ENCODE measurements at places on chromosomes 1 and 21. TPM values are rescaled to one million over a fixed set of nuclear protein-coding genes. Genes with fewer than 3 reads are reported as not detected.
A peak's percentile ranks its signal among the peaks of the same experiment; 100 is the strongest.

GRCh38 chr1:1173793-1174415 is at the start of gene TTLL10:
Gene TTLL10 (plus strand): TSS chr1:1173880. CDS start chr1:1179216, 5,336 bp downstream.
- no peak within 1 kb of the TSS for H3K4me3 ChIP-seq
- H3K27ac ChIP-seq: no peak within 1 kb of the TSS
- no peaks in the 10 kb centered on the region for H3K27me3 ChIP-seq
- peak; percentile 44 for DNase-seq
- no peaks in the 10 kb centered on the region for H3K4me1 ChIP-seq
- no peaks in the 10 kb centered on the region for H3K36me3 ChIP-seq

APOBEC4 gene
- not detected for total RNA-seq

- no peak overlapping the region for H3K4me3 ChIP-seq
- no peak overlapping the region for H3K27ac ChIP-seq
- H3K27me3 ChIP-seq: no peaks in the 10 kb centered on the region
- no peaks in the 10 kb centered on the region for H3K4me1 ChIP-seq
- H3K36me3 ChIP-seq: no peaks in the 10 kb centered on the region
These were observed 821 bp downstream of the MASP2 start for GRCh38 chr1:11046270-11046566.

DNA sequence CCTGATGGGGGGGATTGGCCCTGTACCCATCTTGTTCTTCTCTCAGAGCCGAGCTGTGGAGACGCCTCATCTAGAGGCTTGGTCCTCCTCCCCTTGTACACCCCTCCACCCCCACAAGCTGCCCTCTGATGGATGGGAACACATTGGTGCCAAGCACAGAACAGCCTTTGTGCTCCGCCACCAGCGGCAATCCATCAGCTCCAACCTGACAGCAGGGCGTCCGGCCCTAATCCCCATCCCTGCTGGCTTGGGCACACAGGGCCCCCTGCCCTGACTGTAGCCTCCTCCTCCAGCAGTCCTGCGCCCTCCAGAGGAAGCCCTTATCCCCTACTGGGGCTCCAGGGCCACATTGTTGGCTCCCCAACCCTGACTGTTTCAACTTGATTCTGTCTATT is 3.8 kb upstream of the MYOG start:
- DNase-seq: no peak
- no peaks in the 10 kb centered on the region for H3K27me3 ChIP-seq
- H3K36me3 ChIP-seq: no peaks in the 10 kb centered on the region

GRCh38 chr1:168636200-168636599 is 59.8 kb downstream of the XCL1 start:
- DNase-seq: no peak
- H3K27ac ChIP-seq: no peak overlapping the region
- H3K4me1 ChIP-seq: no peaks in the 10 kb centered on the region
- no peaks in the 10 kb centered on the region for H3K36me3 ChIP-seq
- H3K27me3 ChIP-seq: no peaks in the 10 kb centered on the region

PRDM16 gene
- total RNA-seq: 80.7 TPM

ZSWIM5 gene
- total RNA-seq: 2.1 TPM

NR1I3 gene
- total RNA-seq: not detected

DNA sequence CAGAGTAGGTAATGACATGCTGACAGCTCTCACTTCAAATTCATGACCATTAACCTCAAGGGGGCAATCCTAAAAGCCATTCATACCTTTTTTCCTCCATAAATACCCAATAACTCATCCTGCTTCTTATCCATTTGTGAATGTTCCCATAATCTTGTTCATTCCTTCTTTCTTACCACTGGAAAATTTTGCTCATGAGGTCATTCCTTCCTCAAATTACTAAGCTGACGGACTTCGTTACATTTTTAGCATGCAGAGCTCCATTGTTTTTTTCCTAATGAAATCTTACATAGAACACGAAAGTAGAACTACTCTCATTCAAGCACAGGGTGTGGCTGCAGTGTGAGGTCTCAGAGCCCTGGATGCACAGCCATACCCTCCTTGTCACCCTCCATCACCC is 276.5 kb upstream of the DPYD start:
- no peaks in the 10 kb centered on the region for H3K36me3 ChIP-seq
- H3K4me3 ChIP-seq: no peak overlapping the region
- DNase-seq: no peak
- no peak overlapping the region for H3K27ac ChIP-seq
- H3K27me3 ChIP-seq: no peaks in the 10 kb centered on the region

F13B gene
- total RNA-seq: not detected

TMPRSS15 gene
- total RNA-seq: not detected

DNA sequence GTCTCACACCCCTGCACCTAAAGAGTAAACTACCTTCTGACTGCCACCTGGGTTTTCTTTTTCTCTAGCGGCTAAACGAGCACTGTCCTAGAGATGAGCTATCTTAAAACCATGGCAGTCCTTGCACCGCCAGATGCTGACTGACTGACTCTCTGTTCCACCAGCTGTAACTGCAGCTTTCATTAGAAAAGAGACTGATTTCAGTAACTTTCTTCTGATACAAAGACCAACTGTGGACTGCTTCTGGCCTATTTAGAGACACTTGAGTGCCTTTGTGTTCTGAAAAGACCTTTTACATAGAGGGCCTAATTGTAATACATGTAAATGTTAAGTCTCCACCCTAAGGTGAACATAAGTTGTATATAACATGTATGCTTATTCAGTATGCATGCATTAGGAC is 152.5 kb downstream of the DISC1 start:
- DNase-seq: no peak
- no peaks in the 10 kb centered on the region for H3K27me3 ChIP-seq
- H3K36me3 ChIP-seq: no peaks in the 10 kb centered on the region
- H3K4me3 ChIP-seq: no peak overlapping the region
- no peaks in the 10 kb centered on the region for H3K4me1 ChIP-seq
- no peak overlapping the region for H3K27ac ChIP-seq

GRCh38 chr1:218080863-218081262 is 204.2 kb upstream of the RRP15 start:
- no peaks in the 10 kb centered on the region for H3K36me3 ChIP-seq
- no peak overlapping the region for H3K27ac ChIP-seq
- H3K4me3 ChIP-seq: no peak overlapping the region
- no peaks in the 10 kb centered on the region for H3K27me3 ChIP-seq
- DNase-seq: no peak
- H3K4me1 ChIP-seq: no peaks in the 10 kb centered on the region

GRCh38 chr1:41765152-41765551 is 153.6 kb downstream of the HIVEP3 start:
- H3K36me3 ChIP-seq: no peaks in the 10 kb centered on the region
- no peaks in the 10 kb centered on the region for H3K27me3 ChIP-seq
- H3K4me1 ChIP-seq: no peaks in the 10 kb centered on the region
- DNase-seq: no peak

PADI4 gene
- total RNA-seq: 1.7 TPM

DNA sequence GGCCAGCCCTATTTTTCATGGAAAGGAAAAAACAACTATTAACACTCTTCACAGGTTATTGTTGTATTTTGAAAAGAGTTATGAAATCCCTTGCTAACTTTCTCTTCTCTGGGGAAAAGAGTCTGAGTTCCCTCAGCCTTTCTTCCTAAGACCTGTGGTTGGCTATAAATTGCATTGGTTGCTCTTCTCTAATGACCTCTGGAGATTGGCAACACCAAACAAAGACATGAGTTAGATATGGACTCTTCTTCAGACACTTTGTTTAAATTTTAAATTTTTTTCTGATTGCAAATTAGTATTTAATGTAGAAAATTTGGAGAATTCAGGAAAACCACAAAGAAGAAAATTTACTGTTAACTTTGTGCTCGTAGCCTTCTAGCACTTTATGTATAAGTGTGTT is 275.7 kb downstream of the PBX1 start:
- H3K4me1 ChIP-seq: no peaks in the 10 kb centered on the region
- no peak overlapping the region for H3K4me3 ChIP-seq
- no peaks in the 10 kb centered on the region for H3K36me3 ChIP-seq
- H3K27me3 ChIP-seq: no peaks in the 10 kb centered on the region

SSR2 gene
- 152 TPM for total RNA-seq

RCC2 gene
- total RNA-seq: 22.3 TPM

GRCh38 chr21:45496151-45496967 is 45.9 kb downstream of the SLC19A1 start:
- H3K27me3 ChIP-seq: no peaks in the 10 kb centered on the region
- no peak overlapping the region for H3K27ac ChIP-seq
- H3K36me3 ChIP-seq: peaks cover 8% of the 10 kb centered on the region
- H3K4me1 ChIP-seq: no peaks in the 10 kb centered on the region
- H3K4me3 ChIP-seq: no peak overlapping the region

CLDN8 gene
- not detected for total RNA-seq

DNA sequence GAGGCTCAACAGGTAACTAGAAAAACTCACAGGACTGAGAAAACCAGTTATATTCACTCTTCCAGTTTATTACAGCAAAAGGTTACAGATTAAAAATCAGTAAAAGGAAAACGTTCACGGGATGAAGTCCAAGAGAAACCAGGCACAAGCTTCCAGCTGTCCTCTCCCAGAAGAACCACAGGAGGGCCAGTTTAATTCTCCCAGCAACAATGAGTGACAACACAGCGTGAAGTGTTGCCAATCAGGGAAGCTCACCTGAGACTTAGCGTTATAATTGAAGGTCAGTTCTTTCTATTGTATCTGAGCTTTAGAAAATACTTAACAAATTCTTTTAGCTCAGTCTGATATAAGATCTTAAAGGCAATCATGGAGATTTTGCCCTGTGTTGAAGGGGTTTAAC is 65.2 kb upstream of the TNR start:
- H3K27me3 ChIP-seq: no peaks in the 10 kb centered on the region
- H3K36me3 ChIP-seq: no peaks in the 10 kb centered on the region
- no peak overlapping the region for H3K27ac ChIP-seq
- peaks cover 2% of the 10 kb centered on the region for H3K4me1 ChIP-seq
- H3K4me3 ChIP-seq: no peak overlapping the region

DNA sequence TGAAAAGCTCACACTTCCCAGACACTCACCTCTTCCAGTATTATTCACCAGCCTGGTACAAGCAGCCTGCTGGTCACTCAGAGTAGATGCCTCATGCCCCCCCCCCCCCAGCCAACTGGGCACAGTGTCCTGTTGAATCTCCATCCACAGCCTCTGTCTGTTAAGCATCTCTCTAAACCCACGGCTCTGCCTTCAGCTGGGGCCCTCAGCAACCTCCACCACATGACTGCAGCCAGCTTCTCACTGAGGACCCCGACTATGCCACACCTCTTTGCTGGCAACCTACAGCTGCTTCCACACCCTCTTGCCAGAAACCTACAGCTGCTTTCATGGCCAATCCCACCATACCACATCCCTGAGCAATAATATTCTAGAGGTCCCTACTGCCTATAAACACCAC is 113.1 kb downstream of the RHOU start:
- H3K27ac ChIP-seq: no peak overlapping the region
- DNase-seq: no peak
- no peak overlapping the region for H3K4me3 ChIP-seq
- H3K27me3 ChIP-seq: no peaks in the 10 kb centered on the region

GRCh38 chr1:8782955-8783354 is 34.5 kb downstream of the RERE start:
- H3K36me3 ChIP-seq: no peaks in the 10 kb centered on the region
- H3K4me1 ChIP-seq: no peaks in the 10 kb centered on the region
- no peaks in the 10 kb centered on the region for H3K27me3 ChIP-seq
- H3K27ac ChIP-seq: no peak overlapping the region

DNA sequence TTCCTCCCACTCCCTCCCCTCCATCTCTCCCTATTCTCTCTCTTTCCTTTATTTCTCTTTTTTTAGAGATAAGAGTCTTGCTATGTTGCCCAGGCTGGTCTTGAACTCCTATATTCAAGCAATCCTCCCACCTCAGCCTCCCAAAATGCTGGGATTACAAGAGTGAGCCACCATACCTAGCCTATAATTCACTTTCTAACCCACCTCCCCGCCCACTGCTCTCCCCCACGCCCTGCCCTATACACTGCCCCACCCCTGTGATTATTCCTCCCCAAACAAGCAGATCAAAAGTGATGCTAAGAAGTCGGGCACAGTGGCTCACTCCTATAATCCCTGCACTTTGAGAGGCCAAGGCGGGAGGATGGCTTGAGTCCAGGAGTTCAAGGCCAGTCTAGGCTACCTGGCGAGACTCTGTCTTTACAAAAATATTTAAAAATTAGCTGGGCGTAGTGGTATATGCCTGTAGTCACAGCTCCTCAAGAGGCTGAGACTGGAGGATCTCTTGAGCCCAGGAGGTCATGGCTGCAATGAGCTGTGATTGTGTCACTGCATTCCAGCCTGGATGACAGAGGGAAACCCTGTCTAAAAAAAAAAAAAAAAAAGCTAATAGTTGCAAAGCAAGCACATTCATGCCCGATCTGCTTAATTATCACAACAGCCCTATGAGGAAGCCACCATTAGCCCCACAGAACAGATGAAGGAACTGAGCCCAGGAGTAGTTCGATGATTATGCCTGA is 12.8 kb upstream of the E2F2 start:
- no peaks in the 10 kb centered on the region for H3K4me1 ChIP-seq
- H3K36me3 ChIP-seq: no peaks in the 10 kb centered on the region
- H3K4me3 ChIP-seq: no peak overlapping the region
- no peak overlapping the region for H3K27ac ChIP-seq
- no peak for DNase-seq

- no peaks in the 10 kb centered on the region for H3K36me3 ChIP-seq
- no peaks in the 10 kb centered on the region for H3K27me3 ChIP-seq
- H3K4me3 ChIP-seq: no peak overlapping the region
- no peak for DNase-seq
- no peaks in the 10 kb centered on the region for H3K4me1 ChIP-seq
These were observed 122.2 kb upstream of the TMEM51 start for GRCh38 chr1:15031251-15031933.

A3GALT2 gene
- total RNA-seq: 0.36 TPM

DNA sequence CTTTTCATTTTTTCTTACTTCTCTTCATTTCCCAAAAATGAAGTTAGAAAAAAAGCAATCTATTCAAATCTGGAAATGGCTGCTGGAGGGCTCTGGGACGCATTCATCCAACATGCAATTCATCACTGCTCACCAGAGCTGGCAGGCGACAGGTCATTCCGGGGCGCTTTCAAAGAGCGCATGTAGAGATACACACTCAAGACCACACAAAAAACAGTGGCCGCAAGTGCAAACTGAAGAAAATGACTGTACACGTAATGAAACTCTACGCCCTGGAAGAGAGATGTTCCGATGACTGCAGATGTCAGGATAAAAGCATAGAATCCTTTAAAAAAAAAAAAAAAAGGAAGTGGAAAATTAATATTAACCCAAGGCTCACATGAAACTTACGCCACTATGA is 15.5 kb downstream of the LBR start:
- H3K4me3 ChIP-seq: no peak overlapping the region
- DNase-seq: no peak
- no peaks in the 10 kb centered on the region for H3K27me3 ChIP-seq
- H3K27ac ChIP-seq: no peak overlapping the region
- no peaks in the 10 kb centered on the region for H3K4me1 ChIP-seq
- no peaks in the 10 kb centered on the region for H3K36me3 ChIP-seq

UBXN10 gene
- total RNA-seq: 0.23 TPM

DNA sequence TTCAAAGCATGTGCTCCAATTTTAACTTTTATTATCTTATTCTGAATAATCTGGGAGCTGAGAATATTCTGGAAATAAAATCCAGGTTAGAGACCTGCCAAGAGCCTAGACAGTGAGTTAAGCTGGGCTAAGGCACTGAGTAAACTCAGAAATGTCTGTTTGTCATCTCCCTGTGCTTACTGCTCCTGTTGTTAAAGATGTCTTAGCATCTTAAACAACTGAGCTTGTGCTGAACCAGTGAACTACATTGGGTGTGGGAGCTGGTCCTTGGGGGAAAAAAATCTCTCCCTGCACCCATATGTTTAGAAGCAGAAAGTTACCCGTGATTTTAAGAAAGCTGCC is 25.0 kb upstream of the AHCYL1 start:
- no peak for DNase-seq
- H3K4me1 ChIP-seq: no peaks in the 10 kb centered on the region
- H3K36me3 ChIP-seq: no peaks in the 10 kb centered on the region
- peak overlapping the region; percentile 21 for H3K27ac ChIP-seq

VCAM1 gene
- 78.8 TPM for total RNA-seq
